AG09319 (cell line): ENCODE measurements at places on chromosomes 7 and 10.
A peak's percentile ranks its signal among the peaks of the same experiment; 100 is the strongest.

DNA sequence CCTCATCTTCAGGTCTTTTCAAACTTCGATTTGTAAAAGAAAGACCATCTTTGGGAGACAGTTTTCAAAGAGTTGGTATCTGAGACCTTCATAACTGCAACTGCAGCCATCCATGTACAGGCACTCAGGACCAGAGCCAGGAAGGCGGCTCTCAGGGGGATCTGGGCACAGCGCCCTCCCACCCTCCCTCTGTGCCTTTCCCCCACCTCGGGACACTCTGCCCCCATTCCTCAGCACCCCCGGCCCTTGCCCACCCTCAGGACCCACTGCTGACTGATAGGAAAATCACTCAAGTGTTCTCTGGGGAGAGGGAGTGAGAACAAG is 143.6 kb downstream of the CUBN start:
- DNase-seq: no peak

- no peak for DNase-seq
Observed at GRCh38 chr7:150980663-150981062, 2.5 kb upstream of the KCNH2 start.

GRCh38 chr10:24446739-24447138 is 237.8 kb downstream of the KIAA1217 start:
- DNase-seq: peak; percentile 78

GRCh38 chr7:29478687-29479240 is 84.9 kb upstream of the PRR15 start:
- no peak for DNase-seq

GRCh38 chr7:158374146-158374545 is 213.5 kb downstream of the PTPRN2 start:
- DNase-seq: no peak

DNA sequence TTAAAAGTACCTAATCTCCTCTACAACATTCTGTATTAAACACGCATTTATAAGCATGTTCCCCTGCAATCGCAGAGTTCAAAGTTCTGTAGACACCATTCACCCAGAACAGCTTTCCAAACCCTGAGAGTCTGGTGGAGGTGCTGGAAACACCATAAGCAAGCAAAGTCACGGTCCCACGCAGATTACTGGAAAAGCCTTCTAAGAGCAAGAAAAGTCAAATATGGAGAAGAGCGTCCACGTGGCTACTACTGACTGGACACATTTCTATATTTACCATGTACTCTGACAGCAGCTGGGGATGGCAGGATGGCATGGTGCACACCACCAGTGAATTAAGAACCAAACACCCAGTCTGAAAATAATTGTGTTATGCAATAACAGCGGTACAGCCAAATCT is 97.7 kb downstream of the PARD3 start:
- no peak for DNase-seq

GRCh38 chr10:19031763-19032162 is 16.8 kb upstream of the MALRD1 start:
- no peak for DNase-seq

GRCh38 chr10:5666008-5666840 is at the start of gene ASB13:
Gene ASB13, minus strand, starts transcription at chr10:5666595. Its CDS starts 44 bp downstream, at chr10:5666551.
- no peak for DNase-seq

DNA sequence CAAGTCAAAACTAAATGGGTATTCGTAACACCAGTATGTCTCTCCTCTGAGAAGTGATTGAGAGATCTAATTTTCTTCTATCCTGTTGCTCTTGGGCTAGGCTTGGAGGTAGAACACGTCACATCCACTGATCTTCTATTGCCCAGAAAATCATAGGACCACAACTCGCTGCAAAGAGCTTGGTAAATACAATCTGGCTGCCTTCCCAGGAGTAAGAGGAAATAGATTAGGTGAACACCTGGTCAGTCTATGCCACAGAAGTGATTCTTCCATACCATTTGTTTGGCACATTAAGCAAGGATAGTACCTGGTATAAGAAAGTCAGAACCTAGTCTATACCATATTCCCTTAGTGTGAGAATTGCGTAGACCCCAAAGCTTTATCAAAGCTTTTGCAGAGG is 129.3 kb upstream of the PHYHIPL start:
- no peak for DNase-seq

GRCh38 chr7:114802632-114803031 is 119.3 kb upstream of the MDFIC start:
- DNase-seq: no peak

DNA sequence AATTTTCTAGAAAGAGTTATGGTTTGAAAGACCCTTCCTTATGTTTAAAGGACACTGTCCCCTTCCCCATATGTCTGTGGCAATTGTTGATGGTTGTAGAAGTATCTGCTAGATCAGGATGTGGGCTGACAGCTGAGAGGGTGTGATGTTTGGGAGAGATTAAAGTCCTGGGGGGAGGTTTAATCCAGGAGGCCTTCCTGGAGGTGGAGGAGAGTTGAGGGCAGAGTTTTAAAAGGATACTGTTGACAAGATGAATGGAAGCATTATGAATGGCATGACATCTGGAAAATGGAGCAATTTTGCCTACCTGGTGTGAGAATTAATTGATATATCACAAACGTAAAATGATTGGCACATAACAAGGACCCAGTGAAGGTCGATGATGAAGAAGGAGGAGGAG is 32.9 kb upstream of the SMC3 start:
- DNase-seq: no peak

- DNase-seq: no peak
Observed at GRCh38 chr10:46268076-46268881, 18.5 kb upstream of the ANTXRL start.

DNA sequence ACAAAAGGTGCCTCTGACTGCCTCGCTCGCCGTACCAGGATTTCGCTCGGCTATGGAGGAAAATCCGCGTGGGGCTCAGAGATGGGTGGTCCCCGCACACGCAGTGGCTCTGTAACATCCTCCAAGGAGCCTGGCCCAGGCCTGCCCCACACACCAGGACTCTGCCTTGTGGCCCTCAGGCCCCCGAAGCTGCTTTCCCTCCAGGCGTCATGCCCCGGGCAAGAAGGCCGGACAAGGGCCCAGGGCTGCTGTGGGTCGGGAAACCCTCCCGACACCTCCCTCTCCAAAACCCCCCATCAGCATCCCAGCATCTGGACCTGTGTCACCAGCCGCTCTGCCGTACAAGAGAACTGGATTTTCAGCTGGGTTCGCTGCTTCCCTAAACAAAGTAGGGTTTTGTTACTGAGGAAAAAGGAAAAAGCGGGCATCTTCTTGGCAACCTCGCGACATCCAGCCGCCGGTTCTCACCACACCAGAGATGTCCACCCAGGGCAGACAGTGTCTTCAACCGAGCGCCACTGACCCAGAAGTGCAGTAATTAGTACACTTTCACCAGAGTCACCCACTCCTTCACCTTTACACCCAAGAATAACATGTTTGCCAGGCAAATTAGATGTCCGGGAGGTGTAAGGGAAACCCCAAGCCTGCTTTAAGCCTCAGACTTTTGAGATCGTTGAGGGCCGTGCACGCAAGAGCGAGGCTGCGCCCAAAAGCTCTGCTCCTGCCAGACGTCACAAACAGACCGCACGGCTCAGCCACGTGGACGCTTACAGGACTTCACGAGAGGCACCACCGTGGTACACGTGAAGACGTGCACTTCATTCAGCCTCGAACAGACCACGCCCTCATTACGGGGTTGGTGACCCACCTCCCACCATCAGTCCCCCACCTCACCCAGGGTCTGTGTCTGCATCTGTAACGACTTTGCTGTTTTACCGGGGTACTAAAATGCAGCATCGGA is 62.2 kb downstream of the DIP2C start:
- no peak for DNase-seq

GRCh38 chr7:70614237-70615045 is 517.5 kb upstream of the GALNT17 start:
- DNase-seq: peak; percentile 2

DNA sequence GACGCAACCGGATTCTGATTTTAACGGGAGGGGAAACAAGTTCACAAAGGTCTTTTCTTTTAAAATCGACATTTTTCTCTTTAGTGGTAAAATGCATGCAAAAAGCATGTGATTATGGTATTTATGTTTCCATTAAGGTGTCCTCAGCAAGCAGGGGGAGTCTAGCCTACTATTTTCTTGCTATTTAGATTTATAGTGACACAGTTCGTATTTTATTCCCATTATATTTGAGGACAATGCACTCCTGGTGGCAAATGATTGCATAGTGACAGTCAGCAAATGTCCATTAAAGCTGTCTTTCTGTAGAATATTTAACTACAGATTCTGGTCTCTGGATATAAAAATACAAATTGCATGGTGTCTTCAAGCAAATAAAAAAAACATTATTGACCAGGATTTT is 554.2 kb downstream of the PARD3 start:
- no peak for DNase-seq

- DNase-seq: no peak
Observed at GRCh38 chr10:109902992-109903947, 20.0 kb downstream of the XPNPEP1 start.

DNA sequence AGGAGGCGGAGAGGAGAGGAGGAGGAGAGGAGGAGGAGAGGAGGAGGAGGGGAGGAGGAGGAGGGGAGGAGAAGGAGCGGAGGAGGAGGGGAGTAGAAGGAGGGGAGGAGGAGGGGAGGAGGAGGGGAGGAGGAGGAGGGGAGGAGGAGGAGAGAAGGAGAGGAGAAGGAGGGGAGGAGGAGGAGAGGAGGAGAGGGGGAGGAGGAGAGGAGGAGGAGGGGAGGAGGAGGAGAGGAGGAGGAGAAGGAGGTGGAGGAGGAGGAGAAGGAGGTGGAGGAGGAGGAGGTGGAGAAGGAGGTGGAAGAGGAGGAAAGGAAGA is 15.5 kb upstream of the CRCP start:
- DNase-seq: no peak

DNA sequence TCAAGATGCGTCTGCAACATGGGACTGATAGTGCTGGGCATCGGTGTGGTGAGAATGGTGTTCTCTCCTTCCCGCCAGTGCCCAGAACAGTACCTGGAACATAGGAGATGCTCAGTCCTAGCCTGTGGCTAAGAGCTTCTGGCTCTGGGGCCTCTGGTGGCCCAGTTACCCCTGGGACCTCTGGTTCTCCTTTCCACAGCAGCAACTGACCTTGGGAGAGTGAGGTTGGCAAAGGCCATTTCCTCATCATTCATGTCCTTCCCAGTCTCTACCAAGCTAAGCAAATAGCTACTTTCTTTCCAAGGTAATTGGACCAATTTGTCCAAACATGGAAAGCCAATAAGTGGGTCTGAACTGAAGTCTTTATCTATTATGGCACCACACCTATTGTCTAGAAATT is 11.6 kb upstream of the GOLGA7B start:
- no peak for DNase-seq

- DNase-seq: no peak
Observed at GRCh38 chr10:99331207-99331803, 2.1 kb downstream of the CNNM1 start.

DNA sequence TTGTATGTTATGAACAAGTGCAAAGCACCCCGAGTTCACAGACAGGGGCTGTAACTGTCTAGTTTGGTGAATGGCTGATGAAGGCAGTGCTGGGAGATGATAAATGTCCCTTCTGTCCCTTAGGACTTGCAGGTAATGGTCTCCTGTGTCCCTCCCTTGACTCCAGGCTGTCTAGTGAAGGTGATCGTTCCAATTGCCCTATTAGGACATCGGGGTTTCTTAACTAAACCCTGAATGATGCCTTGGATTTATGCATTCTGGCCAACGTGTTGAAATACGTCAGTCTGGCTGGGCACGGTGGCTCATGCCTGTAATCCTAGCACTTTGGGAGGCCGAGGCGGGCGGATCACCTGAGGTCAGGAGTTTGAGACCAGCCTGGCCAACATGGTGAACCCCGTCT is 69.4 kb downstream of the PFKFB3 start:
- no peak for DNase-seq

DNA sequence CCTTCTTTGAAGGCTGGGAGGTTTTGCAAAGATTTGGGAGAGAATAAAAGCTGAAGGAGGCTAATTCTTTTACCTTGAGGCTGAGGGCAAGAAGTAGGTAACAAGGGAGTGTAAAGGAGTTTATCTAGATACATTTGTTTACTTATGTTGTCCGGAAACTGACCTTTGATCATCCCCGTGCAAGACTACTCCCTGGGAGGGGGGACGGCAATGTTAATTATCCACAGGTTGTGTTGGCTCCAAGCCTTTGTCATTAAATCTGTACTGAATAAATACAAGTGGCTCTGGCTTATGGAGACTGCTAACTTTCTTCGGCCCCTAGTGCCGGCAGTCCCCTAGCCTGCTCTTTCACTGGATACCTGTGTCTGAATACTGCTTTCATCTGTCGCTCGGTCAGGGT is 1250.6 kb upstream of the LRRTM3 start:
- DNase-seq: no peak

DNA sequence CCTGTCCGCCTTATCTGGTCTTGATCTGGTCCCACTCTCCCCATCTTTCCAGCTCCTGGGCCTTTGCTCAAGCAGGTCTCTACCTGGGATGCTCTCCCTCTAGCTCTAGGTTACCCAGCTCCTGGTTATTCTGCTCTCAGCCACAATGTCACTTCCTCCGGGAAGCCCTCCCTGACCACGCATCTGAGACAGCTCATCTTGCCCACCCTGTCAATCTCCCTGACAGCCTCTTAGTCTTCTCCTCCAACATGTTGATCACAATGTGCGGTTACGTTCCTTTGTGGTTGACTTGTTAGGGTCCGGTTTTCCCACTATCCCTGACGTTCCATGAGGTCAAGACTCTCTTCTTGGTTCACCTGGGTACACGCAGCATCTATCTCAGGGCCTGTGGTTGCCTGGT is 55.6 kb downstream of the GOLGA7B start:
- DNase-seq: no peak

DNA sequence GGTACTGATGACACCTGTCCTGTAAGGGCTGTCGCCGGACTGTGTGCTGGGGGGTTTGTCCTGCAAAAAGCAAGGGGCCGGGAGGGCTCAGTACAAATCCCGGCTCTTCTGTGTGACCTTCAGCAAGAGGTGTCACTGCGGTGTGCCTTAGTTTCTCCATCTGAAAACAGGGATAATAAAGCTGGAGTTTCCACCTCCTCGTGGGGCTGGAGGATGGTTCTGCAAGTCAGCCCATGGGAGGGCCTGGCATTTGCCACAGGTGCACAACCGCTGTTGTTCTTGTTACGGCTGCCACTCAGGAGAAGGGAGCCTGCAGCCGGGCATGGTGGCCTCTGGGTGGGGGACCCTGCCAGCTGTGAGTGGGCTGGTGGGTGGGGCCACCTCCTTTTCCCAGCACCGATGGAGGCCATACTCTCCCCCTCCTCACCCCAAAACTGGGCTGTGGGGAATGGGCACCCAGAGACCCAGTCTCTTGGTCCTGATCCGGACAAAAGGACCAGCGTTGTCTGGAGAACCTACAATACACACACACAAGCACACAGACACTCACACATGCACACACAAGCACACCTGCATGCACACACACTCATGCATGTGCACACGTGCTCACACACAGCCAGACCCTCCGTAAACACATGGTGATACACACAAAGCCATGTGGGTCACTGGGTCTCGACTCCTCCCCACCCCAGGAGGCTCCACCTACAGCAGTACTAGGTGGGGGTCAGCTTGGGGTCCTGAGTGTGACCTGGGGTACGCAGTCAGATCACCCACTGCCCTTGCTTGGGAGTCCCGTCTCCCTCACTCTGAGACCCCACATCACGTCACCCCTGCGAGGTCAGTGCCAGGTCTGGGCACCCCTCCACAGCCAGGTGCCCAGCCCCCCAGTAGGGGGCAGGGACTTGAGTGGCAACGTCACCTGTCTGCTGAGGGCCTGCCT is 34.1 kb downstream of the ELFN1 start:
- no peak for DNase-seq
